Endodermal cell (in vitro differentiated cells): ENCODE measurements at places on chromosomes 6 and 20. TPM values are rescaled to one million over a fixed set of nuclear protein-coding genes. Genes with fewer than 3 reads are reported as not detected.
A peak's percentile ranks its signal among the peaks of the same experiment; 100 is the strongest.

Gene ID1
- total RNA-seq = 136 to 390 TPM (median 380 TPM) in 3 replicates

Gene KHDC1
- 5.3 to 5.7 TPM (median 5.4 TPM) in 3 replicates for total RNA-seq

Gene NKX2-4
- total RNA-seq = not detected in 3 replicates

Gene LST1
- total RNA-seq = 0.21 TPM in 1 of 3 replicates, not detected in the others

Gene TENT5A
- 4.3 and 4.8 TPM in 2 replicates for total RNA-seq

DNA sequence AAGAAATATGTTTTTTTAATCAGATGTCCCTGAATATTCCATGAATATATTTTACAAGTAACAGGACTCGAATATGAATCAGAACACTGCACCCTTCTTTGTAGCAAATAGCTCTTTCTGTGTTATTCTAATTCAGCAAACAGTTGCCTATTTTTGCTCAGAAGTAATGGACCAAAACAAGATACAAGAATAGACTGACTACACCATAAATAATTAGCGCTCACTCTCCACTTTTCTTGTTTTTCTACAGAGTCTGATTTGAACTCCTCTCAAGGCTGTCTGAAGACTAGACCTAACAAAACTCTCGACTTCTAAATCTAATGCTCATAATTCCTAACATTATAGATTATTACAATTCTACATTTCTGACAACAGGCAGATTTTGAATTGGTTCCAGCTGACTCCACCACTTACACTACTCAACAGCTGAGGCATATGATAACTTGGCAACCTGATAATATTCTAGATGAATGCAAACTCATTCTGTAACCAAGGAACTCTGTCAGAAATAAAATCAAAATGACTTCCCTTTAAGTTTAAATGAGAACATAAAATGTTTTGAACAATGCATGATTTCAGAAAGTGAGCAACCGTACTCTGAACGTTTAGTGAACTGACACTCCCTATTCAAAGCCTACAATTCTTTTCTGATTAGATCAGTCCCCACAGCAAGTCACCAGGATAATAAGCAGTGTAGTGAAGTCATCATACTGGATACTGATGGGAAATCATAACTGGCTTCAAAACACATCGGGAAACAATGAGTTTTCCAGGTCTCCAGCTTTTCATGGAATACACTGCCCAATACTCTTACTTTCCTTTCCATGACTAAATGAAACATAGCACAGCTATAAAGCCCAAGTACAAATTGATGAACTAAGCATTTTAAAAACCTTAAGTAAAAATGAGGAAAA lies 114.2 kb upstream of the BEND6 start:
- no peak for DNase-seq
- no peaks in the 10 kb centered on the region for H3K27me3 ChIP-seq
- peak overlapping the region; percentile 91 for H3K4me3 ChIP-seq
- peaks cover 1% of the 10 kb centered on the region for H3K4me1 ChIP-seq
- H3K36me3 ChIP-seq = no peaks in the 10 kb centered on the region

DNA sequence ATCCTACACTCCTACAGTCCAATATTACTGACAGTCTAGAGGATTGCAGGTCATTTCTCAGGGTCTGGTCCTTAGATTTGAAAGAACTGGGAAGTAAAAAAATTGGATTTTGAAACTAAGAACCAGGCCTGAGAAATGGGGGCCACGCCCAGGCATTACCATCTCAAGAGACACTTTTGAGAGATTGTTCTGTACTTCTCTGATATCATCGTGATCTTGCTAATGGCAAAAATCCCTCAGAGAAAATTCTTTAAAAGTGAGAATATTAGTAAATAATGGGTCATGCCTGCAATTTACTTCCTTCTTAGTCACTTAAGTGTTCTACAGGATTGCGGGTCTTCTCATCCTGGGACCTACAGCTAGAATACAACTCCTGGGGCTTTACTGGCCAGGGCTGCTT lies 42.0 kb upstream of the HIVEP1 start:
- H3K4me3 ChIP-seq = no peak overlapping the region
- peaks cover 18% of the 10 kb centered on the region for H3K27me3 ChIP-seq
- H3K36me3 ChIP-seq = no peaks in the 10 kb centered on the region
- DNase-seq = no peak
- peaks cover 3% of the 10 kb centered on the region for H3K4me1 ChIP-seq
- no peak overlapping the region for H3K27ac ChIP-seq
